ENCODE measurements at places on chromosomes 7 and 10.

GRCh38 chr7:150629347-150629746, 2.8 kb downstream of the GIMAP6 start:
- DNase-seq = no peak

- no peak for DNase-seq
These were observed 30.5 kb downstream of the GOLGA7B start for GRCh38 chr10:97880109-97880508.

- no peak for DNase-seq
These were observed 116.6 kb upstream of the SAMD8 start for GRCh38 chr10:74994854-74995253.

DNA sequence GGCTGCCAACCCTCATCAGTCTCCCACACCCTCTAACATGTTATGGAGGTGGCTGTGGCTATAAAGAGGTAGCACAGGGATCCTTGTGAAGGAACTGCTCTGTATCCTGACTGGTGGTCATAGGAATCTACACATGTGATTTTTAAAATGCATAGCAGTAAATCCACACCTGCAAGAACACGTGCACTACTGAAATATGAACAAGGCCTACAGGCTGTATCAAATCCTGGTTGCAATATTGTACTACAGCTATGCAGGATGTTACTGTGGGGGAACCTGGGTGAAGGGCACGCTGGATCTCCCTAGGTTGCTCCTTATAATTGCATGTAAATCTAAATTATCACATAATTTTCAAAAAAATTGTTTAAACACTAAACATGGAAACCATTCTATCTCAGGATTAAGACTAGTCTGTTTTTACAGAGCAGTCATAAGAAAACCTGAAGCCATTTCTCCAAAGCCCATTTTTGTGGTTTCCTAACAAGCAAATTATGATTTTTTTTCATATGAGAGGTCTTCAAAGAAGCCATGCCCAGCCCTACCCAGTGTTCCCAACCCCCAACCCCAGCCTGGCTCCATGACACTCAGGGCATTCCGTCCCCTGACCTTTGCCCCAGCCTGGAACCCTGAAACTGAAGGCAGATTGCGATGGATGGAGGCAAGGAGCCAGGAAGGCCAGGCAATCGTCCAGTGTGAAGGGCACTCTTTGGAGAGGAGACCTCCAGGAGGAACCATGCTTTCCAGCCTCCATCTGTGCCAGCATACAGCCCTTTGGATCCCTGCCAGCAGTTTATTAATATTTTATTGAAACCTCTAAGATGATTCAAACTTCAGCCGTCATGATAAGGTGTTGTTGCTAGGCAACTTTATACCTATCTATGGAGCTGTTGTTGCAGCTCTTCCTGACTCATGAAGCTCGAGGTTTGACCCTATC, 161.0 kb downstream of the GRID1 start:
- DNase-seq = no peak

GRCh38 chr10:31582365-31583052, 263.5 kb downstream of the ZEB1 start:
- no peak for DNase-seq

DNA sequence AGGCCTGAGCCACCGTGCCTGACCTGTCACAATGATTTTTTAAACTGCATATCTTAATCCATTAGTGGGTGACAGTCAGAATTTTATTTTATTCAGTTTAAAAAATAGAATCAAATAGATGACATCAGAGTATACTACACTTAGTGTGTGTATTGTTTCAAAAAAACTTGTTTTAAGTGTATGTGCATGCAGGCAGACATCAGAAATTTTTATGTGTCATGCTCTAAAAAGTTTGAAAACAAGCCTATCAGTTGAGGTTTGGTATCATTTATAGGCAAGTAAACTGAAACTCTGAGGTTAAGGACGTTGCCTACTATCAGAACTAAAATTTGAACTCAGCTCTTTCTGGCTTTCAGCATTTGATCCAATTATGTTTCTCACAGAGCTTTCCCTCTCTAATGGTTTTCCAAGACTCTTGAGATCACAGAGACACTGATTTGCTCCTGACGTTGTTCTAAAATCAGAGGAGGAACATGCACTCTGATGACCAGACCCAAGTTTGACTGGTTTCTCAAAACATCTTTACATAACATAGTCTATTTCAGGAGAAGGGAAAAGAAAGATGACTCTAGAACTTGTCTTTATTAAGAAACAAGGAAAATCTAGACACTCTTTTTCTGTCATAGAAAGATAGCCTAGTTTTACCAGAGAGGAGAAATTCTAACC, 188.6 kb downstream of the AUTS2 start:
- DNase-seq = no peak

DNA sequence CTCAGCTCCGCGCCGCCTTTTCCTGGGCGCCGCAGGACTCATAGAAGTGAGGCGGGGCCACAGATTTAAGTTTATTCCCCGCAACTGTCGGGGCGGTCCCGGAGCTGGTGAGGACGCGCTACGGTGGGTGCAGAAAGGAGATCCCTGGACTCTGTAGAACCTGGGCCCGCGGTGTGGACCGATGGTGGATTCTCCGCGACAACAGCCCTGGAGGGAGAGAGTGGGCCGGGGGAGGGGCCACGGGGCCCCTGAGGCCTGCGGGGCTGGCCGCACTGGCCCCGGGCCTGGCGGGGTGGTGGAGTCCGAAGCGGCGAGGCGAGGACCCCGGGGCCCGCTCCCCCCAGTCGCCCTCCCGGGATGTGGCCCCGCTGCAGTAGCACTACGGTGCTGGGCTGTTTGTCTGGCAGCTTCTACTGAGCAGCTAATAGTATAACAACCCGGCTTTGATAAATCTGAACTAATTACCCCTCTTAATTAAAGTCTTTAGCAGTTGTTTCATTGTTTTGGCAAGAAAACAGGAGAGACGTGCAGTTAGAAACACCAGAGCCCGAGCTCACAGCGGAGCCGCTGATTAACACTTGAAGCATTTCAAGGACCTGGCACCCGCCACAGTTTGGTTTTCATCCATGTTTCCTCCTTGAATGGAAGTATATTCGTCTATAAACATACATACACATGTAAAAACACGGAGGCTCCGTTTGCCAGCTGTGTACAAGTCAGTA, 4.2 kb downstream of the FEZF1 start:
- no peak for DNase-seq

DNA sequence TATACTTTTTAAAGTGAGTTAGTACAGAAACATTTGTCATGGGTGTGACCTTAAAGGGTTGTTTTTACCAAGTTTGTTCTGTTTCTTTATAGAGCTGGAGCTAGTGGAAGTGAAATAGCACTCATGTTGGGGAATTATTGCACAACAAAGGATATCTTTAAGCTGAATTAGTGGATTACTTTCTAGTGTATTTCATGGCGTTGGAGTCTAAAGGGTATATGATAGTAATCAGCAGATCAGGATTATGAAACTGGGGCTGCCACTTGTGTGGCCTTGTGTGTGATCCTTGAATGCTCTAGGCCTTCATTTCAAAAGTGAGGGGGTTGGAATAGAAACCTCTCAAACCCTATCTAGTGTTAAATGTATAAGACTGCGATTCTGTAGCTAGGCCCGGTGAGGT, 123.6 kb downstream of the LYZL1 start:
- no peak for DNase-seq

GRCh38 chr10:102704915-102705314, 9.3 kb downstream of the ARL3 start:
- DNase-seq = no peak

- peak; percentile 51 for DNase-seq
These were observed 644 bp downstream of the SORBS1 start for GRCh38 chr10:95560278-95561176.

GRCh38 chr10:127774766-127775559, 38.0 kb downstream of the FOXI2 start:
- no peak for DNase-seq

- DNase-seq = no peak
These were observed 393.6 kb downstream of the CNTNAP2 start for GRCh38 chr7:146510088-146510680.

Data from activated T-cell treated with anti-CD3 and anti-CD28 coated beads, Interleukin-2, amount 50 U/mL, for 48 hours (primary cell).